H1 (cell line): ENCODE measurements at places on chromosomes 5 and 9. TPM values are rescaled to one million over a fixed set of nuclear protein-coding genes. Genes with fewer than 3 reads are reported as not detected.

The AK8 gene
- 0.48 and 0.52 TPM in 2 replicates for total RNA-seq

The NFIB gene
- 11.6 and 13.1 TPM in 2 replicates for total RNA-seq

The SPATA9 gene
- not detected in 2 replicates for total RNA-seq

The AQP3 gene
- 2.6 and 3.0 TPM in 2 replicates for total RNA-seq

The NKD2 gene
- total RNA-seq, result 6.3 and 7.9 TPM in 2 replicates

The TLX3 gene
- total RNA-seq, result not detected in 2 replicates

The GPR150 gene
- not detected in 2 replicates for total RNA-seq

The ANKRD20A1 gene
- not detected in 2 replicates for total RNA-seq
